ENCODE measurements at places on chromosomes 6 and 20.
A peak's percentile ranks its signal among the peaks of the same experiment; 100 is the strongest.

DNA sequence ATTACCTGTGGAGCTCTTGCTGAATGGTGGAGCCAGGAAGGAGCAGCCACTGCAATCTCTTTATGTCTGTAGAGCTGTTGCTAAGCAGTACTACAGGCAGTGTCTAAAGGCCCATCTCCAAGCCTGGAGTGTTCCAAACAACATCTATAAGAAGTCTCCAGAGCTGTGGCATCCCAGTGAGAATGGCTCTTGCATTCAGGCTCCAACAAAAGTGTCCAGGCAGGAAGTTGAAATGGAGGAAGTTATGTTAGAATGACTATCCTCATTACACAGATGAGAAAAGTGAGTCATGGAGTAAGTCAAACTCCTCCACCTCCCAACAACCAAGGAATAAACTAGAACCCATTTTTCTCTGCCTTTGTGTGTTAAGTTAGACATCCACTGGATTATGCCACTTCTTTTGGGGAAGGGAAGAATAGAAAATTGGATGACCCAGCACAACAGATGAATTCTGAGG, 288.5 kb upstream of the STXBP5 start:
- DNase-seq = no peak

DNA sequence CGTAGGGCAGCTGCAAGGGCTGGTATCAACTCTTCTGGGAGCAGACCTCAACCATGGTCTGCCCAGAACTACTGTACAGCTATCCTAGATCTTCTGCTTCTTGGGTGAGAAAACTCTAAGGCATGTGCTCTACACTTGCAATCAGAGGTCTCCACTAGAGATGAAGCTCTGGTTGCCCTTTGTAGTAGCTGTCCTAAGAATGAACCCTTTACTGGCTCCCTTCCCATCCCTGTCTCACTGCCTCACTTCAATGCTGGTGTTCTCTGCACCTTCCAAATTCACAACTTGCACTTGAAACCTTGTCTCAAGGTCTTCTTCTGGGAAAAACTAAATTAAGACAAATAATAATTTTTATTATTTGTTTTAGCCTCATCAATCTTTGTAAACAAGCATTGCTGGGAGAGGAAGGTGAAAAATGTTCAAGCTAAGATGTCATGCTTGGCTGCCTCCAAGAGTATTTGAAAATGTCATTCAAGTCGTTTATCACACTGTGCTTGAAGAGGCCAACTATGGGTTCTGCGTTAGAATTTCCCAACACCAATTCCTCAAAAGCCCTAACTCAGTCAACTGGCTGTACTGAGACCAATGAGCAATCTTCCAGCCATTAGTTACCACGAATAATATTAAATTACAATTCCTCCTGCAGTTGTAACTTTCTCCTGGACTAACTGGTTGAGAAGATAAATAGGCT, 255.7 kb upstream of the PRND start:
- no peak for DNase-seq

- no peak for DNase-seq
These were observed 46.5 kb upstream of the SHLD1 start for GRCh38 chr20:5703681-5704101.

GRCh38 chr20:48944663-48945297, 23.3 kb downstream of the ARFGEF2 start:
- DNase-seq = no peak

DNA sequence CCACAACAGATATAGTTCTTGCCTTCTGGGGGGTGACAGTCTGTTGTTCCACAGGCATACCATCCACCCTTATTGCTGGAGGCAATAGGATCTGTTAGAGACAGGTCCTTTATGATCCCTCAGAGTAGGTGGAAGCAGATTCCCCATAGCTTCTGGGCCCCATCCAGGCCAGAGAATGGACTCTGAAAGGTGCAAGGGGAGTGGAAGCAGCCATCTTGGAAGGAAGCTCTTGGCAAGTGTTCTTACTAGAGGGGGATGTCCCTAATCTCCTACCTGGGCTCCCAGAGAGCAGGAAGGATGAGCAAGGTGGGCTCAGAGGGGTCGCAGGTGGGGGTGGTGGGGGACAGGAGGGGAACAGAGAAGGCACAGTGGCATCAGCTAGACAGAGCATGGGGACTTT, 33.4 kb downstream of the CEBPB start:
- DNase-seq = no peak

- no peak for DNase-seq
These were observed 37.1 kb upstream of the EZR start for GRCh38 chr6:158856261-158856660.

DNA sequence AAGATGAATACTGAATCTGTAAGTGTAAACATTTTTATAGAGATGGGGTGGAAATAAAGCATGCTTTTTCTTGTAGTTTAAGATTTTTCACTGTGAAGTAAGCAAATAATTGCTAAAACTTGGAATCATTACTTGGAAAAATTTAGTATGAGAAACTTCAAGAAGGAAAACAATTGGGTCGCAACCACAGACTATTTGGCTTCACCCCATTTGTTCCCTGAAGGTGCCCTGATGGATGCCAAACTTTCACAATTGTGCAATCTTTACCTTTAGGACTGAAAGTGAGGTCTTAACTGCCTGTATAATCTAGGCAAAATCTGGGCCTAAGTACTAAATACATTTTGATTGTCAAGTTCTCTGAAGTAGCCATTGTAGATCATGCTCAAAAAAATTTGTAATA, 330.1 kb downstream of the HDGFL1 start:
- no peak for DNase-seq

GRCh38 chr6:132003516-132004178, 52.5 kb upstream of the CCN2 start:
- DNase-seq = no peak

DNA sequence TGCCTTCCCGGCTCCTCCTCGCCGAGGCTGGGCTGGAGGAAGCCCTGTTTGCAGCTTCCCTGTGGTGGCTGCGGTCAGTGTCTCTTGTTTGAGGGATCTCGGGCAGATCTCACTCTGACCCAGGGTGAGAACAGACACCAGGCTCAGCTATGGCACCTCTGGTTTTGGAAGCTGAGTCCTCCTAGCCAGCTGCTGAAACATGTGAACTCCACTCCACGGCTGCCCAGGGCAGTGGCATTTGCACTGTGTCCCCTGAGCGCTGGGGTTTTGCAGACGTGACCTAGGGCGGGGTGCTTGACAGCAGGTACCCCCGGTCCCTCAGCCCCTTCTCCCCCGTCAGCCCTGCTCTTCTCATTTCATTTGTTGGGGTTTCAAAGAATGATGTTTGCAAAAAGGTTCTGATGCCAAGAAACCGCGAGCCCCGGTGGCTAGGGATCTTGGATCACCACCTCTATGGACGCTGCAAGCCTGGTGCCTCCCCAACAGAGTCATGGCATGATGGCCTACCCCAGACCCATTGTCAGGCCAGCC, 55.0 kb upstream of the DACT2 start:
- no peak for DNase-seq

GRCh38 chr6:15312500-15312899, 66.6 kb downstream of the JARID2 start:
- DNase-seq = no peak

- DNase-seq = no peak
These were observed 19.4 kb downstream of the SLC35B3 start for GRCh38 chr6:8415913-8416312.

GRCh38 chr20:24405810-24406209, 63.6 kb upstream of the SYNDIG1 start:
- no peak for DNase-seq

GRCh38 chr20:20864351-20865096, 152.1 kb upstream of the RALGAPA2 start:
- DNase-seq = peak; percentile 40

- DNase-seq = no peak
These were observed 16.5 kb upstream of the MLIP start for GRCh38 chr6:54094786-54095185.

Measured in A549 (cell line).